GM23338 (cell line): ENCODE measurements at places on chromosomes 12 and 14.
A peak's percentile ranks its signal among the peaks of the same experiment; 100 is the strongest.

DNA sequence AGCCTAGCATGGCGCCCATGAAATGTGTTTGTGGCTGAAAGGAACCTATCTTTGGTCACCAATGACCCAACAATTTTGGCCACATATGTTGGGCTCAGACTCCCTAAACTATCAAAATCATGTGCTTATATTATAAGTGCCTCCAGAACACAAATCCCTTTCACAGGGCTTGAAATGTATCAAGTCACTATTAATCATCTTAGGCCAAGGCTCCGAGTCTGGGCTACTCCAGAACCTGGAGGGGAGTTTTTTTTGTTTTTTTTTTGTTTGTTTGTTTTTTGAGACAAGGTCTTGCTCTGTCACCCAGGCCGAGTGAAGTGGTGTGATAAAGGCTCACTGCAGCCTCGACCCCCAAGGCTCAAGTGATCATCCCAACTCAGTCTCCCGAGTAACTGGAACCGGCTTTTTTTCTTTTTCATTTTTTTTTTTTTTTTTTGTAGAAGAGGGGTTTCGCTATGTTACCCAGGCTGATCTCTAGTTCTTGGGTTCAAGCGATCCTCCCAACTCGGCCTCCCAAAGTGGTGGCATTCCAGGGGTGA is 989 bp upstream of the DRAM1 start:
- DNase-seq: peak; percentile 6

DNA sequence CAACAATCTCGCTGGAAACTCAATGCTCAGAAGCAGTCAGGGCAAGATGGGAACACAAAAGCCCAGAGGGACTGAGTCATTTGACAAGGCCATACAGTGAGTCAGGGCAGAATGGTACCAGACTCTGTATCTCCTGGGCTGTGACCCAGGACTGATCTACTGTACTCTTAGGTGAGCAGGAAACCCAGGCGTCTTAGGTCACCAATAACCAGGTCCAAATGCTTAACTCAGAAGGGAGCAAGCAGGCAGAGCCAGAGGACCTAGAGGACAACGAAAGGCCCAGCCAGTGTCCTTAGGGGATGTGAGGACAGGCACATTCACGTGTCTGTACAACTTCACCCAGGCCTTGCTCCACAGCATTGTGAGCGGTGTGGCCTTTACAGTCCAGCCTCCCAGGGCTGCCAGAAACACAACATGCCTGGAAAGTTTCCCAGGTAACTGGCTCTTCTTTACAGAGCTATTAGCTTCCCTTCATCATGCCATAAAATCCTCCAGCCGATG is 69.9 kb downstream of the ARL6IP4 start:
- DNase-seq: no peak

- peak; percentile 77 for DNase-seq
Observed at GRCh38 chr12:1056390-1056789, 65.4 kb downstream of the ERC1 start.

DNA sequence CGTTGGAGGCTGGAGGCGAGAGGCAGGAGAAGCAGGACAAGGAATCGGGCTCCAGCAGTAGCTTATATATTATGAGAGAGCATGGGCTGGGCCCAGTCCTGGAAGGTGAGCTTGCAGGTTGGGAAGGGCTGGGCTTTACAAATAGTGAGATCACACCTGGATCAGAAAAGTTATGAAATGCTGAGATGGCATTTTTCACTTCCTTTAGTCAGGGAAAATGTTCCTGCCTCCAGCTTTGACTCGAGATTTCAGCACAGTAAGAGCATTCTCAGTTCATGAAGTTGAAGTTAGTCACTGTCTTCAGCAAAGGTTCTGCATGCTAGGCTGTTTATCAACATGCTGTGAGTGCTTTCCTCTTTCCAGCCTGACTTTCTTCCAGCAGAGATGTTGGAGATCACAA is at the start of gene KRT6C:
Gene KRT6C, minus strand, starts transcription at position 38 of the 400 bp plus-strand sequence. CDS start 68 bp downstream, outside the sequence.
- no peak for DNase-seq

GRCh38 chr12:24505366-24506015 is 443.4 kb downstream of the BCAT1 start:
- DNase-seq: no peak

GRCh38 chr12:56645201-56645716 is 525 bp downstream of the ATP5F1B start:
- DNase-seq: peak; percentile 42

- no peak for DNase-seq
Observed at GRCh38 chr12:31023271-31023724, 50.4 kb upstream of the DDX11 start.

GRCh38 chr12:102043928-102044327 is 17.9 kb downstream of the WASHC3 start:
- DNase-seq: no peak

DNA sequence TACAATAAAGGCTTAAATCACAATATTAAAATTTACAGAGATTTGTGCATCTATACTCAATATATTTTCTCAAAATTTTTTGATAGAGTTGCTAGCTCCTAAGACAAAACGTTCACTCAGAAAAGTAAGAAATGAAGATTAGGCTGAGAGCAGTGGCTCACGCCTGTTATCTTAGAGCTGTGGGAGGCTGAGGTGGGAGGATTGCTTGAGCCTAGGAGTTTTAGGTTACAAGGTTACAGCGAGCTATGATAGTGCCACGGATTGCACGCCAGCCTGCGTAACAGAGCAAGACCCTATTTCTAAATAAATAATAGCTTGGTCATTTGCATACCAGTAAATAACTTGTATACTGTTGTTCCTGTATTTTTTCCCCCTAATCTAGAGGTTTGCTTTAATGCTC is 35.0 kb upstream of the CFL2 start:
- no peak for DNase-seq

- no peak for DNase-seq
Observed at GRCh38 chr14:50573862-50574261, 13.9 kb downstream of the ATL1 start.

DNA sequence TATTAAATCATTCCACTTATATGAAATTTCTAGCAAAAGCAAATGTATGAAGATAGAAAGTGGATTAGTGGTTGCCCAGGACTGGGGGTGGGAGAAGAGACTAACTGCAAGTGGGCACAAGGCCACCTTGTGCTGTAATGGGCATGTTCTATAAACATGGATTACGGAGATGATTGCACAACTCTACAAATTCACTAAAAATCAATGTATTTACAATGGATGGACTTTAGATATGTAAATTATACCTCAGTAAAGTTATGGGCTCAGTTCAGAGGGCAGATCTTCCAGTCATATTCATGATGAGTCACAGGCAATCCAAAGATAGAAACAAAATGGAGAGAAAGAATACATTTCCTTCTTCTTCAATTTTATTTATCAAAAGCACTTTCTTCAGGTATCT is 173.9 kb downstream of the NDUFA12 start:
- no peak for DNase-seq

DNA sequence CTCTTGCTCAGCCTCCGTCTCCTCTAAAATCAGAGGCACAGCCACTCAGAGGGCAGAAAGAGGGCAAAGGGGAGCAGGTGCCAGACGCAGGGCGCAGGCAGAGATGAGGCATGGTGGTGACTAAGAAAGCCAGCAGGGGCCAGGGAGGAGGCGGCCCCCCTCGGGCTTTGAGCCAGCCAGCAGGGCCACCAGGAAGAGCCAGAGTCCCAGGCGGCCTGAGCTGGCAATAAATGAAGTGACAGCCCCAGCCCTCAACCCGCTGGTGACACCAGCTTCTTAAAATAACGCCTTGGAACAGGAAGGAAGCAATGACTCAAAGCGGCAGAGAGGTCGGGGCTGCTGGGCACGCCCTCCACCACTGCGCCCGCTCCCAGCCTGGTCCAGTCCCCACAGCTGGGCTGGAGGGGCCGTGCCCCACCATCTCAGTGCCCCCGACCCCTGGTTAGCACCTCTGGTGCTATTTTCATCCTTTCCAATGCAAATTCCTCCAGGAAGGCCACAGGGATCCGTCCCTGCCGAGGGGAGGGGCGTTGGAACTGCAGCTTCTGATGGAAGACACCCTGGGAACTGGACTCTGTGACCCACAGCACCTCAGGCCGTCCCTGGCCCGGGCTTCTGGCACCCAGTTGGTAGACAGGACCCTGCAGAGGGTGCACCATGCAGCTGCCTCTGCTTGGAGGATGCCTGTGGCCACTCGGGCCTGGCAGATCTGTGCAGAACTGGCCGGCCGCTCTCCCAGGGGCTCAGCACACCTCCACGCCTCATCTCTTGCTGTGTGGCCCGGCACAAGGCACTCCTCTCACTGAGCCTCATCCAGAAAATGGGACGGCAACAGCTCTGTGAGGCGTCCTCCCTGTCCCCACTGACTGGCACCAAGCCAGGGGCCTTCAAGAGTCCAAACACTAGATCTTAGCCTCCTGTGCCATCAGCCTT is 113.7 kb downstream of the NCOR2 start:
- no peak for DNase-seq

- DNase-seq: no peak
Observed at GRCh38 chr12:124404162-124404784, 109.4 kb downstream of the RFLNA start.

GRCh38 chr14:29085546-29085945 is 319.0 kb downstream of the FOXG1 start:
- DNase-seq: peak; percentile 74

DNA sequence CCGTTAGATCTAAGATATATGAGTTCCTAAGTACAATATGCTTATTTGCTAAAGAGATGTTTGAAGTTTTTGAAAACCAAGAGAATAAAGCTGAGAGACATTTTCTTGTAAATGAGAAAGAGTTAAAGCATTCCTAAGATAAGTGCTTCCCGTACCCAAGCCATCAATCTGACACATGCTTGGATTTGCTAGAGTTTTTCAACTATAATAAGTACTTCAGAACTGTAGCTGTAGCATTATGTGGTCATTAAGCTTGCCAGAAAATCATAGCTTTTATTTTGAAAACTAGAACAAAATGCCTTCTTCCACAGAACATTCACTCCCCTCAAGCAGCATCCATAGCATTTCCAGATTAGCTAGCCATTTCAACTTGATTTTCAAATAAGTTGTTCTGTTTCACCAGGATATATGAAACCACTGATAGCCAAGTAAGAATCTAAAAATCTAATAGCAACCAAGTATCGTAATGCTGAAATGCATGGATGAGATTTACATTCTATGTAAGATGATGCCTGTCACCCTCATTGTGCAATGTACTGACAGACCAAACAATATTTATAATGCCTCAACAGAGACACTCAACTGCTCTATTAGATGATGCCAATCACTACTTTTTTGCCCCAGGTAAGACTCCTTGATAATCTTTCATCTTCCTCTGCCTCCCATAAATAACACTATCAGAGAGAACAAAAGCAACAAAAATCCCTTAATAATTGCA is 8.0 kb downstream of the SNW1 start:
- no peak for DNase-seq

DNA sequence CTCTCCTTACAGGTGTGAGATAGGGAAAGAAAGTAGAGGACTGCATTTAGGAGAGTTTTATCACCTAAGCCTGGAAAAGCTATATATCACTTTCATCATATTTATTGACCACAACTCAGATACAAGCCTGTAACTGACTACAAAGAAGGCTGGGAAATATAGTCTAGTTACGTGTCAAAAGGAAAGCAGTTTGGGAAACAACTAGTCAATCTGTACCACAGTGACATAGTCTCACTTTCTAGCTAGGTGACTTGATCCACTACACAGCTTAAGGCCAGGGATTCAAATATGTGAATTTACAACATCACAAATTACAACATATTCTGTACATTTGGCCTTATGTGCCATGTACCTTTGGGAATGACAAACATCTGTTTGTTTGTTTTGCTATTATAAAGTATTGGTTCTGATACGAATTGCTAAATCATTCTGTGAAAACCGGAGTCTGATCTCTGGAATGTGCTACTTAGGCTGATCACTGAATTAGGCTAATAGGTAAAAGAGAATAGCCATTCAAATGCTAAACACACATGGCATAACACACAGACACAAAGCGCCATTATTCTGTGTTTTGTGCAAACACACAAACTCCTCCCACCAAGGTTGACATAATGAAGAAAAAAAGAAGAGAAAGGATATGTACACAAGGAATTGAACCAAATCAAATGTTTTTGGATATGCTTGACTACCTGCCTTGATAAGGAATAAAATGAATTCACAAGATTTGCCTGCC is 279.8 kb downstream of the DUSP6 start:
- DNase-seq: peak; percentile 43

GRCh38 chr12:63042646-63043045 is 107.7 kb upstream of the PPM1H start:
- no peak for DNase-seq

- DNase-seq: no peak
Observed at GRCh38 chr14:55814064-55814463, 234.1 kb downstream of the KTN1 start.

GRCh38 chr12:66587912-66588311 is 91.0 kb downstream of the GRIP1 start:
- DNase-seq: no peak

DNA sequence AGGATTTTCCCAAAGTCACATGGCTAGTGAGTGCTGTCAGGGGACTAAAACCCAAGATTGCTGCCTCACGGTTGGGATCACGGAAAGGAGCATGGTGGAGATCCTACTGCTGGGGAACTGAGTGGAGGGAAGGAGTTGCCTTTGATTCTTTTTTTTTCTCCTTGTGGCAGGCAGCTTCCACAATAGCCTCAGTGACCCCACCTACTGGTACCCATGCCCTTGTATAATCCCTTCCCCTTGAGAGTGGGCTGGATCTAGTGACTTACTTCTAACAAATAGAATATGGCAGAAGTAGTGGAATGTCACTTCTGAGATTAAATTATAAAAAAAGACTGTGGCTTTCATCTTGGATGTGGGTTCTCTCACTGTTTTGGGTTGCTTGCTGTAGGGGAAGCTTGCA is 135.7 kb downstream of the DICER1 start:
- DNase-seq: peak; percentile 46

DNA sequence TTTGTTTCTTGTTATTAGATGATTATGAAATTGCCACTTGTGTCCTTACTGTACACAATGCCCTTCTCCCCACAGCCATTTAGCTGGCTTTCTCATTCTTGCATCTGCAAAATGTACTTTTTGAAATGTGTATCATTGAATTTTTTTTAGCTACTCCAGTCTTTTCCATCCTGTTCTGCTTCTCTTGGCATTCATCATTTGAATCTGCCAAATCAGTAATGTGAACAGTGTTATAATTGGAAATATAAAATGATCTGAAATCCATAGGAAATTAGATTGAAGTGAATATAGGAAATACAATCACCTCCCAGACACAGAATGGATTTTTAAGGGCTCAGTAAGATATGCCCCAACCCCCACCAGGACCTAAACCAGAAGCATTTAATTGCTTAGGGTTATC is 253.4 kb downstream of the C12orf50 start:
- DNase-seq: no peak

- DNase-seq: no peak
Observed at GRCh38 chr12:5248999-5249526, 182.8 kb upstream of the NTF3 start.

- DNase-seq: no peak
Observed at GRCh38 chr12:120497524-120498150, 1.7 kb downstream of the DYNLL1 start.

DNA sequence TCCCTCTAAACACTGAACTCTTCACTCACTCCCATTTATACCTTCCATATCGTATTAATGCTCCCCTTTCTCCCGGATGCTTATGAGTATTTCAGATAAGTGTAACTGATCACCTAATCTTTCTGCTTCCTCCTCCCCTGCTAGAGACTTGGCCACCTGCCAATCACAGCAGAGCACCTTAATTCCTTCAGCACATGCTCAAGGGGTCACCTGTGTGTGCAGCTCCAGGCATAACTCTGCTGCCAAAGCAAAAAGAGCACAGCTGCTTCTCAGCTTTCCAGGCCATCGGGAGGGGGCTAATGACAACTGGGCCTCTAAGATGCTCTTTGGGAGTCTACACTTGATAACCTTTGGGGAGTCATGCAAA is 106.9 kb upstream of the DYRK2 start:
- no peak for DNase-seq

GRCh38 chr14:75477881-75478280 is 44.4 kb upstream of the BATF start:
- DNase-seq: no peak

GRCh38 chr12:41683023-41683422 is 461.7 kb downstream of the GXYLT1 start:
- no peak for DNase-seq
